ENCODE measurements at places on chromosomes 5 and 9. TPM values are rescaled to one million over a fixed set of nuclear protein-coding genes. Genes with fewer than 3 reads are reported as not detected.
A peak's percentile ranks its signal among the peaks of the same experiment; 100 is the strongest.

Gene CCDC187
- total RNA-seq: 1.4 TPM

Gene PCDHB12
- total RNA-seq: 7.2 TPM

Gene SPINK13
- not detected for total RNA-seq

Gene ZNF462
- total RNA-seq: 102 TPM

Gene PTGER4
- 5.6 TPM for total RNA-seq

DNA sequence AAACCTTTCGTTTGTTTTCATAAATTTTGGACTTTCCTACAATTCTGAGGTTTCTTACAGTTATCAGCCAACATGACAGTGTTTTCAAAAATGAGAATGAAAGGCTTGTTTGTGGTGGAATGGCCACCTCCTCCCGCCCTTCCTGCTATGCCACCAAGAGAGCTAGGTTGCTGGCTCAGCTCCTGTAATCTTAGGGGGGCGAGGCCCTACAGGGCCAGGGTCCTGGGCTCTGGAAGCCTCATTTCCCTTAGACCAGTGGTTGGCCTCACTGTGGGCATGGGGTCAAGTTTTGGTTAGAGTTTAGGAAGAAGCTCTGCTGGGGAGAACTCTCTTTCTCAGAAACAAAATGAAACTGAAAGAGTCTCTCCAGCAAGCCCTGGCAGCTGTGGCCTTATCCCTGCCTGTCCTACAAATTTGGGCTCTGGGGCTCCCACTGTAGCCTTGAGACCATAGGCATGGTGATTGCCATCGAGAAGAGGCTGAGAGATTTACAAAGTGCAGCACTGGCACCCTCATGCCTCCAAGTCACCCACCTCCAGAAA lies 66.2 kb downstream of the IRX1 start:
- no peak for DNase-seq
- H3K4me1 ChIP-seq: no peaks in the 10 kb centered on the region
- H3K27ac ChIP-seq: no peak overlapping the region

GRCh38 chr5:135594416-135594960 lies 15.7 kb upstream of the CXCL14 start:
- peak overlapping the region; percentile 15 for H3K27ac ChIP-seq
- peaks cover 23% of the 10 kb centered on the region for H3K27me3 ChIP-seq
- H3K4me3 ChIP-seq: no peak overlapping the region
- no peaks in the 10 kb centered on the region for H3K36me3 ChIP-seq
- DNase-seq: no peak
- peaks cover 12% of the 10 kb centered on the region for H3K4me1 ChIP-seq

DNA sequence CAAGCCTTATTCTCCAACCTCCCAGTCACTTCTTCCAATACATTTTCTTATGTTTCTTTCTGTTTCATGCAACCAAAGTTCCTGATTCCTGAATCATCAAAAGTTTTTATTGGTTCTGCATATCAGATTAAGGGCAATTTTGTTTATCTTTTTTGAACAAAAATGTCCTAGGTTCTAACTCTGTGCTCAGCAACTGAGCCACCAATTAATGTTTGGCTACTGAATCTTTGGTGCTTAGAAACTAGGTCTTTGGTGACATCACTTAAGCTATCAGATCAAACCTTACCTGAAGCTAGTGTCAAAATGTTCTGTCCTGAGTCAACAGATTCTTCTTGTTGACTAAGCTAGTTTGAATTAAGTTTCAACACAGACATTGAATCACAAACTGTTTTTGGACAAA lies 56.1 kb downstream of the FGF18 start:
- H3K36me3 ChIP-seq: no peaks in the 10 kb centered on the region
- DNase-seq: no peak
- peaks cover 8% of the 10 kb centered on the region for H3K27me3 ChIP-seq
- H3K4me3 ChIP-seq: no peak overlapping the region
- no peak overlapping the region for H3K27ac ChIP-seq
- peaks cover 2% of the 10 kb centered on the region for H3K4me1 ChIP-seq

GRCh38 chr5:56323505-56323904 lies 90.4 kb upstream of the ANKRD55 start:
- H3K36me3 ChIP-seq: no peaks in the 10 kb centered on the region
- peaks cover 68% of the 10 kb centered on the region for H3K27me3 ChIP-seq
- H3K27ac ChIP-seq: no peak overlapping the region
- no peak for DNase-seq
- H3K4me3 ChIP-seq: no peak overlapping the region

- no peak for DNase-seq
- no peak overlapping the region for H3K27ac ChIP-seq
- H3K4me3 ChIP-seq: no peak overlapping the region
- H3K4me1 ChIP-seq: peaks cover 3% of the 10 kb centered on the region
- peaks cover 10% of the 10 kb centered on the region for H3K36me3 ChIP-seq
These were observed 32.2 kb downstream of the ACER2 start for GRCh38 chr9:19440823-19441580.

GRCh38 chr5:149775785-149776184 lies 45.7 kb downstream of the PPARGC1B start:
- H3K4me3 ChIP-seq: no peak overlapping the region
- peaks cover 5% of the 10 kb centered on the region for H3K4me1 ChIP-seq
- no peaks in the 10 kb centered on the region for H3K36me3 ChIP-seq
- no peak overlapping the region for H3K27ac ChIP-seq
- DNase-seq: no peak
- peaks cover 8% of the 10 kb centered on the region for H3K27me3 ChIP-seq

DNA sequence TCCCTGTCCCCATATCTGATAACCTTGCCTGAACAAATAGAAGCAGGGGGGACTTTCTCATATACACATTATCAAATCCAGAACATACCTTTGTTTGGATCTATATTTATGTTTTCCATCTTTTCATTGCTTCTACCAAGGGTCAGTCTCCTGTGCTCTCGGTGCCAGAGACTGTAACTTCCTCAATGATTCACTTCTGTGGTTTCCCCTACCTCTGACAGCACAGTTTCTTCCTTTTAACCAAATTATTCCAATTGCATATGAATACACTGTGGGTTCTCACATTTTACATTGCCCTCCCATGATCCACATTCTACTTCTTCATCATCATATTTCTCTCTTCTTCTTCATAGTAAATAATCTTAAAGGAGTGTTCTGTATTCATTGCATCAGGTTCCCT lies 32.2 kb downstream of the NMUR2 start:
- H3K27me3 ChIP-seq: peaks cover 5% of the 10 kb centered on the region
- no peaks in the 10 kb centered on the region for H3K4me1 ChIP-seq
- no peak overlapping the region for H3K4me3 ChIP-seq
- H3K36me3 ChIP-seq: no peaks in the 10 kb centered on the region
- no peak for DNase-seq

DNA sequence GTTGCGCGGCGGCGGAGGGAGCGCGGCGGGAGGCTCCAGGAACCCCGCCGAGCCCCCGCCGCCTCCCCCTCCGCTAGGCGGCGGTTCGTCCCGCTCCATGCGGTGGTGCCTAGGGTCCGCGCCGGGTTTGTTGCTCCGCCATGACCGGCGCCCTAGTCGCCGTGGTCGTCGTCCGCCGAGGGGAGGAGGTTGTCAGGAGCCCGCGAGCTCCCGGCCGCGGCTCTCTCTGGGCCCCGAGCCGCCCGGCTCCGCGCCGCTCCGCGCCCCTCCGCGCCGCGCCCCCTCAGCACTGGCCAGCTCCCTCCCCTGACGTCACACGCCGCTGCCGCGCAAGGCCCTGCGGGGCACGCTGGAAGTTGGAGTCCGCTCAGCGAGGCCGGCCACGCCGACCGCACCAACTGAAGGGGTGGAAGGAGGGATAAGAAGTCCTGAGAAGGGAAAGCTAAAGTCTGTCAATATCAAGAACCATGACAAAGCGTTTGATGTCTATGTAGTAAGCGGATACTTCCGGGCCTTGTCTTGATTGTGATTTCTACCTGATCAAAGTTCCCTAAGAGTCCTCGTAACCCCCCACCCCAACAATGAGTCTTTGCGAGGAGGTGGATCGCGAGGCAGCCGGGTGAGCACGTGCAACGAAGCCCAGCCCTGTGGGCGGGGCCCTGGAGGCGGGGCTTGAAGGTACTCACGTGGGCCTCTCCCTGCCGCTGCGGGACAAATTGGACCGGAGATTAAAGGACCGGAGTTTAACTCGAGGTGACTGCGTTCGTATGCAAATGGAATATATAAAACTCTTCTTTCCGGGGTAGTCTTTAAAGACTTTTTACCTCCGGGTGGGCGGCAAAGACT lies at the start of gene NR6A1:
Gene NR6A1, minus strand, starts transcription at position 291 of the 846 bp plus-strand sequence.
- H3K27me3 ChIP-seq: peaks cover 7% of the 10 kb centered on the region
- peak within 1 kb of the TSS; percentile 100 for H3K27ac ChIP-seq
- peaks cover 28% of the 10 kb centered on the region for H3K4me1 ChIP-seq
- H3K36me3 ChIP-seq: no peaks in the 10 kb centered on the region
- peak within 1 kb of the TSS; percentile 89 for H3K4me3 ChIP-seq

GRCh38 chr9:136850866-136851775 lies 1.0 kb upstream of the MAMDC4 start:
- H3K27me3 ChIP-seq: peaks cover 6% of the 10 kb centered on the region
- peaks cover 3% of the 10 kb centered on the region for H3K4me1 ChIP-seq
- no peak overlapping the region for H3K4me3 ChIP-seq
- H3K27ac ChIP-seq: no peak overlapping the region
- DNase-seq: no peak
